ENCODE measurements at places on chromosomes 3 and 15.

- no peak for DNase-seq
These were observed 70.4 kb downstream of the THBS1 start for GRCh38 chr15:39651295-39651694.

DNA sequence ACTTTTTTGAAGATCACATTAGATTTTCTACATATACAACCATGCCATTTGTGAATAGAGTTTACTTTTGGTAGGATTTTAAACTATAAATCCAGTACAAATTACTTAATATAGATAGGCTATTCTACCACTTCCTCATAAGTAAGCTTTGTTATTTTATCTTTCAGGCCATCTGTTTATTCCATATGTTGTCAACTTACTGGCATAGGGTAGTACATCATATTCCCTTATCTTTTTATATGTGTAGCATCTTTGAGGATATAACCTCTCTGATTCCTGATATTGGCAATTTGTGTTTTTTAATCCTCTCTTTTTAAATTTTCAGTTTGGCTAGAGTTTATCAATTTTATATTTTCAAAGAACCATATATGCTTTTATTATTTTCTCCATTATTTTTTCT lies 515.4 kb downstream of the DIPK2A start:
- DNase-seq = no peak

GRCh38 chr3:86951322-86951721 lies 39.6 kb downstream of the VGLL3 start:
- DNase-seq = peak; percentile 89

DNA sequence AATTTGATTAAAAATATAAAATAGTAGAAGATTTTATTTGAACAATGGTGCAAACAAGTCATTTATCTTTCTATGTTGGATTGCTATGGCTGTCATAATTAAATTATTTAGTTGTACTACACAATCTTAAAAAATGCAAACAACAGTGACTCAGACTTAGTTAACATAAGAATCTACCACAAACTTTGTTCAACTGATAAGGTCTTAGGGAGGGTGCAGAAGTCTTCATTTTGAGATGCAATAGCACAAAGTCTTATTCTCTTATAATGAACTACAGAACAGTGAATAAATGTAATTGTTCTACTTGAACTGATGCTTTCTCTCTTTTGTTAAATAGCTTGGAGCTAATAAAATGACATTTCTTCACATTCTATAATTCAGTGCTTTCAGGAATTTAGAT lies 482.8 kb upstream of the NAALADL2 start:
- DNase-seq = peak; percentile 54

DNA sequence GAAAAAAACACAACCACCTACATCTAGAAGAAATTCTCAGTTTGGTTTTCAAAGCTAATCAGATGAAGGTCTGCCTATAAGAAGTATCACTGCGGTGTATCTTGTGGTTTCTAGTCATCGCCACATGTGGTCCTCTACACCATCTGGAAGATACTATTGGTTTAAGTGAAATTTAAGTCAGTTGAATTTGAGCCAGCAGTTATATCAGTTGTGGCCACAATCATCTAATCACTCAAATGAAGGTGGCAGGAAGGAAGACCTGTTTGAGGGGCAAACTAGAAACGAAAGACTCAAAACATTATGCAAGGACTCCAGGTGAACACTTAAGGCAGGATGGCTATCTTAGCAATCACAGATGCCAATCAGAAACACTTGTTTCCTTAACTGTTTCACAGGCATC lies 48.7 kb downstream of the ETV5 start:
- no peak for DNase-seq

- no peak for DNase-seq
These were observed 17.4 kb upstream of the FHIT start for GRCh38 chr3:61268644-61269043.

- peak; percentile 75 for DNase-seq
These were observed 6.2 kb downstream of the TSPAN3 start for GRCh38 chr15:77064539-77065308.

DNA sequence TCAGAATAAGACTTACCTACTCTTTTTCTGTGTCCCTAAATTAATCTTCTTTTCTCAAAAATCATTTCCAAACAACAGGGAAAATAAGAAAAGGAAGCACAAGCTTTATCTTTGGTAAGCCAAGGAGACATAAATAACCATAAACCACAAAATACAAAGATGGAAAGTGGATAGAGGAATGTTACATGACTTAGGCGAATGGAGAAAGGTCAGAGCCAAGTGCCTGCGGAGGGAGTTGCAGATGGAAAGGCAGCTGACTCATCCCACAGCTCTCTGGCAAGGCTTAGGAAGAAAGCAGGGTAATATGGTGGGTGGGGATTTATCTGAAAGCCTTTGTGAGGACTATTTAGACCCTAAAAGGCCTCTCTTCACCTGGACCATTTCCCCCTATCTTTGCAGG lies 72.8 kb downstream of the GALK2 start:
- DNase-seq = peak; percentile 87

GRCh38 chr3:188780193-188781147 lies 391.3 kb upstream of the TPRG1 start:
- DNase-seq = peak; percentile 44

Data from GM23248 (cell line).